Left hindlimb (tissue), 1 donor: ENCODE measurements at places on chromosomes 1 and 21.

GRCh38 chr1:98842241-98842640 lies 162.4 kb downstream of the PLPPR5 start:
- no peak for DNase-seq

DNA sequence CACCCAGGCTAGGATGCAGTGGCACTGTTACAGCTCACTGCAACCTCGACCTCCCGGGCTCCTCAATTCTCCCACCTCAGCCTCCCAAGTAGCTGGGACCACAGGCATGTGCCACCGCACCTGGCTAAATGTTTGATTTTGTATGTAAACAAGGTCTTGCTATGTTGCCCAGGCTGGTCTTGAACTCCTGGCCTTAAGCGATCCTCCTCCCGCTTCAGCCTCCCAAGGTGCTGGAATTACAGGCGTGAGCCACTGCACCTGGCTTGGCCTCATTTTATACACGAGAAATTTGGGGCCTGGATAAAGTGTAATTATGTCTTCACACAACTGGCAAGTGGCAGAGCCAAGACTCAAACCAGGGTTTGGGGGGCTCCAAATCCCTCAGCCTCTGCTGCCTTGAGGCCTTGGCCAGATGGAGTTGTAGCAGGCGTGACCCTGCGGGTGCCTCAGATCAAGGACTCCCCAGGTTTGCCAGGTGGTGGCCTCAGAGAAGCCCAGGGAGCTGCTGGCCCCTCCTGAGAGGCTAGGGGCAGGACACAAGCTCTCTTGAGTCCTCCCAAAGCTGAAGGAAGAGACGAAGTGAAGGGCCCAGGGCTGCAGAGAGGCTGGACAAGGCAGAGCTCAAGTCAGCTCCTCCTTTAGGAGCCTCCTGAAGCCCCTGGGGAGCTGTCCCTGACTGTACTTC lies 61.7 kb downstream of the MDM4 start:
- DNase-seq, result no peak

GRCh38 chr1:246269466-246269865 lies 237.6 kb downstream of the SMYD3 start:
- DNase-seq, result no peak

DNA sequence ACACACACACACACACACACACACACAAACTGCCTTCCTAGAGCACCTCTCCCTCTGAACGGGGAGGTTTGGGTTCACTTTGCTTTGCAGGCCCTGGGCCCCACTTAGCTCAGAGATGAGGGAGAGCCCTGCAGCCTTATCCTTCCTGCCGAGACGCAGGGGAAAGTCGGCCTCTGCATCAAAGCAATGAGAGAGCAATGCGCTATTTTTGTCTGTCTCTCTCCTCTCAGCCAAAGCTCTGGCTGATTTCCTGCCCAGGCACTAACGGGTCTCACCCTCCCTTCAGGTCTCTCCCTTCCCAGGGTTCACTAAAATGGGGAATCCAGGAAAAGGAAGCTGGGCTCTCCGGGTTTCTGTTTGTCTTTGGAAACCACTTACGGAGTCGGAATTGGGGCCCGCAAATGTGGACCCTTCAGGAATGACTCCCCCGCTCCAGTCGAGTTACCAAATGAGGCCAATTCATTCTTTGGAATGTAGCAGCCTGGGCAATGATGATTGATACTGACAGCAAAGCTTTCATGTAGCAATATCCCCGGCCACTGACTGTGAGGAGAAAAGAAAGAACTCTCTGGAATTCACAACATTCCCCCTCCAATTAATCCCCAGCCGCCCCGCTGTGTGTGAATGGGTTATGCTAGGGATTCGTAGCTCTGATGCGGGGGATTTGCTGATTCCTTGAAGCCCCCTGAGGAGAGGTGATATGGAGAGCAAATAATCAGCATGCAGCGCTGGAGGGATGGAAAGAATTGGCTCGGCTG lies 61.5 kb upstream of the WLS start:
- peak; percentile 73 for DNase-seq

- no peak for DNase-seq
These were observed 96.1 kb downstream of the TEX35 start for GRCh38 chr1:178609015-178609414.

DNA sequence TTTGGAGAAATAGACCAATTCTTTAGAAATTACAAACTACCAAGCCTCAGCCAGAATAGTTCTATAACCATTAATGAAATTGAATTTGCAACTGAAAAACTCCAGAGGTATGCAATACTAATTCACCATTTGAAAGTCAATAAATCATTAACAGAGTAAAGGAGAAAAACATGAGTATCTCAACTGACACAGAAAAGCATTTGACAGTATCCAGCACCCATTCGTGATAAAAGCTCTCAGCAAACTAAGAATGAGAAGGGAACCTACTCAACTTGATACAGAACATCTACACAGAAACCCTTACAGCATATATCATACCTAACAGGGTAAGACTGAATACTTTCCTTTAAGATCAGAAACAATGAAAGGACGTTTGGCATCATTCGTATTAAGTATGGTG lies 54.3 kb downstream of the ST6GALNAC5 start:
- DNase-seq, result no peak

DNA sequence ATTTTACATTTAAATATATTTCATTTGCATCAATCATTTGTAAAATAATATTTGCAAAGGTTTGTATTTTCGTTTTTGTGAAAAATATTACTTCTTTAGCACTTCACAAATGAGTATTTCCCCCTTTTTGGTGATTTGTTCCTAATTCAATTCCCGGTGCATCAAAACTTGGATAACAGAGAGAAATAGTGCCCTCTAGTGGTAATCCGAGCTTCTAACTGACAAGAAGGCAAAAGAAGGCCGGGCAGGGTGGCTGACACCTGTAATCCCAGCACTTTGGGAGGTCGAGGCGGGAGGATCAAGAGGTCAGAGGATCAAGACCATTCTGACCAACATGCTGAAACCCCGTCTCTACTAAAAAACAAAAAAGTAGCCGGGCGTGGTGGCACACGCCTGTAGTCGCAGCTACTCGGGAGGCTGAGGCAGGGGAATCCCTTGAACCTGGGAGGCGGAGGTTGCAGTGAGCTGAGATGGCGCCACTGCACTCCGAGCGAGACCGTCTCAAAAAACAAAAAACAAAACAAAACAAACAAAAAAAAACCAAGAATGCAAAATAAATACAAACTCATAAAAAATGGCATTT lies 137.7 kb downstream of the COL11A1 start:
- DNase-seq, result no peak

- DNase-seq, result no peak
These were observed 91.3 kb downstream of the ZSCAN20 start for GRCh38 chr1:33563699-33564098.

GRCh38 chr1:232271991-232272589 lies 357.8 kb downstream of the SIPA1L2 start:
- peak; percentile 42 for DNase-seq

GRCh38 chr21:33238565-33239255 lies 9.0 kb downstream of the IFNAR2 start:
- no peak for DNase-seq

DNA sequence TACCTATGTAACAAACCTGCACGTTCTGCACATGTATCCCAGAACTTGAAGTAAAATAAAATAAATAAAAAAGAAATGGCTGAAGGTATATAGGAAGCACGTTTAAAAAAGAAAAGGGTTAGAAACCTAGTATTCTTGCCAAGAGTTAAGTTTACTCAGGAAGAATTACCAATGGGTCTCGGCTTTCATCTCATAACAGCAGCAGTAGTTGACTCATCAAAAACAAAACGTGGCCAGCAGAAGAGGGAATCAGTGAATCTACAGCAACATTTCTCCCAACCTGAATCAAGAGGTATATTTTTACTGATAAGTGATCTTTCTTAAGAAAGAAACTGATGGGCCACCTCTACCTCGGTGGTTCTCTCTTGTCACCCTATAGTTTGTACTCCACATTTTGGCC lies 340.3 kb downstream of the BRINP2 start:
- no peak for DNase-seq

DNA sequence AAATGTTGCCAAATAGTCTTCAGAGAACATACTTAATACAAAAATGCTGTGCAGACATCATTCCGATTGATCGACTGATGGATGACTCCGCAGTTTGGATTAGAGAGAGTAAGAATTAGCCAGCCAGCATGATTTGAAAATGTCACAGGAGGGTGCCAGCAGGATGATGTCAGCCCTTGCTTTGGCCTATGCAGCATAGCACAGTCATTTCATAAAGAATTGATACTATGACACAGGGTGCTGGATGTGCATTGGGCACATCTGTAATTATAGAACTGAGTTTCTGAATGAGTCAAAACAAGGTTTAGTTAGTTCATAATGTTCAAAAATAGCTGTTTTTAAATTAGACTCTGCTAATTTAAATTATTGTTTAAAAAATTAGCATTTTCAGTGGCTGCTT lies 21.6 kb upstream of the TRAF5 start:
- no peak for DNase-seq

- no peak for DNase-seq
These were observed 83.8 kb upstream of the ACTL8 start for GRCh38 chr1:17671314-17671705.

DNA sequence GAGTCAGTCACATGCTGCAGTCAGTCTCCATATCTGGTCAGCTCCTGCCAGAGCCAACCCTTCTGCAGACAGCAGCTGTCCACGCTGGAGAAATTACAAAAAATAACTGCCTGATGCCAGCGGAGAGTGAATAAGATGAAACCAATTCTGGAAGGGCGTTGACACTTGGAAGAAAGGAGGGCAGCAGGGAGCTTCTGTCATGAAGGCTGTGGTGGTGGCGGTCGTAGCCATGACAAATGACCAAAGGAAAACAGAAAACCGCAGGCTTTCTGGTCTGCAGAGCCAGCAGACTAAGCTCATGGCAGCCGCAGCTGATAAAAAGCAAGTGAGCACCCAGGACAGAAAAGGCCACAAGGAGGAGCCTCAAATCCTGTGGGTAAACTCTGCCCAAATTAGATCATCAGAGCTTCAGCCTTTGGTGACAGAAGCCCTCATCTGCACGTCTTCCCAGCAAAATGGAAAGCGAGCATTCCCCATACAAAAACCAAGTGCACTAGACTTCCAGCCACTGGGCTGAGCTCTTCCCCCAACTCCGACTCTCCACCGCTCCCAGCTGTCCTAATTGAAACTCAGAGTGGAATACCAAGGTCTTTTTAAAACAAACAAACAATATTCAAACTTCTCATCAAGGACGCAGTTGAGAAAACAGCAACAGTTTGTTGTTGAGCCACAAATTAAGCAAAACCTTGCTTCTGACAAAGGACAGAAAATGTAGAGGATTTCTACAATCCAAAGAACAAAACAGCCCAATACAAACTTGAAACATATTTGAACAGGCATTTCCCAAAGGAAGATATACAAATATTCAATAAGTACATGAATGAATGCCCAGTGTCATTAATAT lies 28.7 kb downstream of the RSPH1 start:
- no peak for DNase-seq

GRCh38 chr1:75672528-75673393 lies 51.7 kb upstream of the ACADM start:
- DNase-seq, result no peak

DNA sequence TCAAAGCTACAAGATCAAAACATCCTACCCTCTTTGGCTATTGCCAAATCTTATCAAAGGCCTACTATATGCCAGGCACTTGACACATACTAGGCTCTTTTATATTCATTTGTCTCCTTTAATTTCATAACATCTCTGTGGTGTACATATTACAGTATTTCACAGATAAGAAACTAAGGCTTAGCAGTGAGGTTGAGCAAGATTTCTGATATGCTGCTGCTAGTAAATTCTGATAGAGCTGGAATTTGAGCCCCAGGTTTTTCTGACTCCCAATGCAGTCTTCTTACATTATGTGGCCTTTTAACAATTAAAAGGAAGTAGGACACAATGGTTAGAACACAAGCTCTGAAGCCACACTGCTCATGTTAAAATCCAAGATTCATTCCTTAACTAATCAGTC lies 16.8 kb downstream of the CCDC185 start:
- DNase-seq, result no peak

- no peak for DNase-seq
These were observed 330.5 kb upstream of the B3GALT2 start for GRCh38 chr1:193516755-193517388.

- DNase-seq, result no peak
These were observed 49.6 kb upstream of the PSMG1 start for GRCh38 chr21:39232861-39233291.

DNA sequence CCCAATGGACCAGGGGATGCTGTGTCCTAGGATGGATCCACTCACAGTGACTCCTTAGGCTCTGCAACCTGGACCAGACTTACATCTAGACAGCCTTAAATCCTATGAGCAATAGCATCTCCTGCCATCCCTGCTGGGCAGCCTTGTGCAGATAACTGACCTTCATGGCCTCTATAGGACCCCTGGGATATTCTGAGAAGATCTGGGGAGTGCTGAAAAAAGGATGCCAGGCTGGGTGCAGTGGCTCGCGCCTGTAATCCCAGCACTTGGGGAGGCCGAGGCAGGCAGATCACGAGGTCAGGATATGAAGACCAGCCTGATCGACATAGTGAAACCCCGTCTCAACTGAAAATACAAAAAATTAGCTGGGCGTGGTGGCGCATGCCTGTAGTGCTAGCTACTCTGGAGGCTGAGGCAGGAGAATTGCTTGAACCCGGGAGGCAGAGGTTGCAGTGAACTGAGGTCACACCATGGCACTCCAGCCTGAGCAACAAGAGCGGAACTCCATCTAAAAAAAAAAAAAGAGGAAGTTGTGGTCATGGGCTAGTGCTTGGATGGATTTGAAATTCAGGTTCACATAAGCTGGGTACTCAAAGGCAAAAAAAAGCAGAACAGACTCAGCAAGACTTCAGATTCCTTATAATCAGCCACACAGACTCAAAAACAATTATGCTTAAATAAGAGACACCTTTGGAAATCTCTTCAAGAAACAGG lies 10.9 kb upstream of the SH2D1B start:
- DNase-seq, result no peak

- DNase-seq, result no peak
These were observed 27.7 kb upstream of the VPS13D start for GRCh38 chr1:12202190-12202497.

GRCh38 chr1:27506703-27507102 lies 16.7 kb upstream of the WASF2 start:
- no peak for DNase-seq

- no peak for DNase-seq
These were observed 16.0 kb downstream of the PFKFB2 start for GRCh38 chr1:207069061-207069460.

DNA sequence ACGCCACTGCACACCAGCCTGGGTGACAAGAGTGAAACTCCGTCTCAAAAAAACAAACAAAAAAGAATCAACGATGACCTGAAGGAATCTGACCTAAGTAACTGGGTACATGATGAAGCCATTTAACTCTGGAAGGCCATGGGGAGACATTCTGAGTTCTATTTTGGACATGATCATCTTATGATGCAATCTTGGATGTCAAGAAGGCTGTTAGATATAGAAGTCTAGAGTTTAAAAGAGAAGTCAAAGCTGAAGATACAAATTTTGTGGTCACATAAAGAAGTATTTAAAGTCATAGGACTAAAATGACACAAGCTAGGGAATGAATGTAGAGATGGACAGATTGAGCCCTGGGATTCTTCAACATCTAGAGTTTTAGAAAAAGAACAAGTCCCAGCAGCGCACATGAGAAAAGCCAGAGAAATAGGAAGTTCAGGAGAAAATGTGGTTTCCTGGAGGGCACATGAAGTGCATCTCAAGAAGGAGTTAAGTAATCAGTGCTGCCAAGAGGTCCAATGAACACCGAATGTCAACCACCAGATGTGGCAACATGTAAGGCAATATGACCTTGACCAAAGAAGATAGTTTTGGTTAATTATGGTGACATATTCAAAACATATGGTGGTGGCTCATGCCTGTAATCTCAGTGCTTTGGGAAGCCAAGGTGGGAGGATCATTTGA lies 26.8 kb downstream of the ELK4 start:
- DNase-seq, result no peak
